ENCODE measurements at places on chromosomes 3 and 15.

DNA sequence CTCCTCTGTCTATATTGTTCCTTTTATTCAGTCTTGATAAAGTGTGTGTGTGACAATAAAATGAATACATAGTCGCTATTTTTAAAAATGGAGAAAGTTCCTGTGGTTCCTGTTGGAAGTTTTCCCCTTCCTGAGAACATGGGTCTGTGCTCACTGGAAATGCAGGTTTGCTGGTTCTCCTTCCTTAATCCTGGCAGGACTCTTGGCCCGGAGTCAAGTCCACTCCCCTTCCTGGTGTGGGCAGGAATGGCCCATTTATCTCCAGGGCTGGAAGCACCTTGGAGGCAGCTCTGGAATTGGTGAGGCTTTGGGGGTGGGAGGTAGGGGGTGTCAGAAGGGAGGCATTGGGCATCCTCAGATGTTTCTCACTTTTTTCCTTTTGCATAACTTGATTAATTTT, 30.1 kb downstream of the FOXL2 start:
- no peak for DNase-seq

DNA sequence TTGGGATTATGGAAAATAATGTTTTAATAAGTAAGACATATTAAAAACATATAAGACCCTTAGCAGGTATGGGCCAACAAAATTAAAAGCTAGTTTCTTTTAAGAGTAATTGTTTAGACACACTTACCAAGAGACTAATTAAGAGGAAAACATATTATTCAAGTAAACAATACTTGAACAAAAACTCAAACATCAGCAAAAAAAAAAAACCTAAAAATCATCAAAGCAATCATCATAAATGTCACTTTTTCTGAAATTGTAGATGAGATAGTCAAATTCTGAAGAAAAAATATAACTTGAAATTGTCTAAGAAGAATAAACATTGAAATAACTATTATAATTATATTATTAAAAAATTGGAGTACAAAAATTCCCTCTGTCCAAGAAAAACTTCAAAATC, 1318.2 kb downstream of the ZPLD1 start:
- DNase-seq, result no peak

DNA sequence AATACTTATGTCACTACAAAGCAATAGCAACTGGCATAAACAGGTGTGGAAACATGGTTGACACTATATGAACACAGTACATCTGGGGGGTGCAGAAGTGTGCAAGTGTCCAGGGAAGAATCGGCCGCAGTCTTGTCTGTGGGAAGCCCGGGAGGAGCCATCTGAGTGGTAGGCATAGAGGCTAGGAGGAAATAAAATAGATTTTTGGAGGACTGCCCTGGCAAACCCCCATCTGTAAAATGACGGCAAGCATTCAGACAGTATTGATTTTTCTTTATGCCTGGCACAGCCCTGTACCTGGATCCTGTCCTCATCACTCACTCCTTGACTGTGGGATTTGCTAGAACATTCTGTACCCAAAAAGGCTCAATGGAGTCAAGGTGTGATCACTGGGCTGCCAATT, 31.3 kb downstream of the THSD4 start:
- no peak for DNase-seq

DNA sequence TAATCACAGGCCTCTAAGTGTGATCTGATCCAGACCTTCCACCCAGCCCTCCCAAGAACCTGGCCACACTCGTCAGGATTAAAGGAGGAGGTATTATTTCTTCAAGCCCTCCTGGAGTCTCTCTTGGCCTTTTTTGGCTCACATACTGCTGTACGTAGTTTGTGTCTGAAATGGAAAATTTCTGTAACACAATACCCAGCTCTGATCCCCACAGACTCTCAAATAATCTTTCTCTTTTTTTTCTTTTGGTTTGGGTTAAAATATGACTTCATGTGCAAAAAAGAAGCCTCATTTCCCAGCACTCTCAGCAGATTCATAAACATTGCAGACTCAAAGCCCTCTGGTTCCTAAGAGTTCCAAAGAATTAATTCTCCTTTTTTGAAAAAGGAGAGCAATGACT, 96.5 kb upstream of the PHLDB2 start:
- no peak for DNase-seq

- DNase-seq, result no peak
Measured at GRCh38 chr15:66251790-66252684, 1.5 kb downstream of the MEGF11 start.
